CD4-positive, alpha-beta T cell (primary cell): ENCODE measurements at places on chromosomes 1 and 21. TPM values are rescaled to one million over a fixed set of nuclear protein-coding genes. Genes with fewer than 3 reads are reported as not detected.

GRCh38 chr1:4355839-4356238 lies 298.6 kb upstream of the AJAP1 start:
- no peaks in the 10 kb centered on the region for H3K27me3 ChIP-seq
- no peak overlapping the region for H3K4me3 ChIP-seq
- no peak for DNase-seq
- no peaks in the 10 kb centered on the region for H3K36me3 ChIP-seq
- H3K4me1 ChIP-seq = no peaks in the 10 kb centered on the region

DNA sequence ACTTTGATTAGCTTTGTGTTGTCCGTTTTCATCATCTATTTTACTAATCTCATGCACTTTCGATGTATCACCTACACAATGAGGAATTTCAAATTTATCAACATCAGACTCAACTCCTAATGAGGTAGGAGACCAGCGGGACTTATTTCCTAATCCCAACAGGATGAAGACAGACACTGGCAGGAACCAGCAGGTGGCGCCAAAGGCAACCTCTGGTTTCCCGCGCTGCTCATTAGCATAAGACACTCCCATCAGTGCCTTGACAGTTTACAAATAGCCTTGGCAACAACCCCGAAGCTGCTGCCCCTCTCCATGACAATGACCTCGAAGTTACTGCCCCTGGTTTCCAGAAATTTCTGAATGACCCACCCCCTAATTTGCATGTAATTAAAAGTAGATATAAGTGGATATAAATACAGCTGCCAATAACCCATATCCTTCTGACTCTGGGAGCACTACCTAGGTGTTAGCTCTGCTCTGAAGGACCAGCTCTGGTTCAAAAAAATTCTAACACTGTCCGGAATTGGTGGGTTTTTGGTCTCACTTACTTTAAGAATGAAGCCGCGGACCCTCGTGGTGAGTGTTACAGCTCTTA lies 974.8 kb downstream of the ADGRL2 start:
- no peak overlapping the region for H3K4me3 ChIP-seq
- H3K27ac ChIP-seq = no peak overlapping the region
- DNase-seq = peak; percentile 20
- no peaks in the 10 kb centered on the region for H3K27me3 ChIP-seq
- H3K36me3 ChIP-seq = no peaks in the 10 kb centered on the region
- H3K4me1 ChIP-seq = no peaks in the 10 kb centered on the region

- H3K4me3 ChIP-seq = no peak overlapping the region
- no peaks in the 10 kb centered on the region for H3K27me3 ChIP-seq
- no peaks in the 10 kb centered on the region for H3K4me1 ChIP-seq
- no peak for DNase-seq
These were observed 23.3 kb downstream of the LPAR3 start for GRCh38 chr1:84869720-84870119.

DNA sequence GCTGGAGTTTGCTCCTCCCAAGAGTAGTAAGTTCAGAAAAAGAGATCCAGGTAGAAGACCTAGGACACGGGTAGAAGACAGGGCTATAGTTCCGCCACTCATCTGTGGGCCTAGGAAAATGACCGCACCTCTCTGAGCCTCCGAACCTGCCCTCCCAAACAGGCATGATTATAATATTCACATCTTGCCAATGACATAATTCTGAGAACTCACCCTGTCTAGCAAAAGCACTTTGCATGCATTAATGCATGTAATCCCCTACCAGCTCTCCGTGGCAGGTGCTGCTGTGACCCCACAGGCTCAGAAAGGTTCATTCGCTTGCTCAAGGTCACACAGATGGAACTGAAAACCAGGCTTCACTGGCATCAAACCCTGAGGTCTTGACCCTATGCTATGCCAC lies 88.0 kb downstream of the SPSB1 start:
- H3K4me1 ChIP-seq = no peaks in the 10 kb centered on the region
- no peaks in the 10 kb centered on the region for H3K27me3 ChIP-seq
- H3K27ac ChIP-seq = no peak overlapping the region
- no peak overlapping the region for H3K4me3 ChIP-seq
- H3K36me3 ChIP-seq = no peaks in the 10 kb centered on the region

DNA sequence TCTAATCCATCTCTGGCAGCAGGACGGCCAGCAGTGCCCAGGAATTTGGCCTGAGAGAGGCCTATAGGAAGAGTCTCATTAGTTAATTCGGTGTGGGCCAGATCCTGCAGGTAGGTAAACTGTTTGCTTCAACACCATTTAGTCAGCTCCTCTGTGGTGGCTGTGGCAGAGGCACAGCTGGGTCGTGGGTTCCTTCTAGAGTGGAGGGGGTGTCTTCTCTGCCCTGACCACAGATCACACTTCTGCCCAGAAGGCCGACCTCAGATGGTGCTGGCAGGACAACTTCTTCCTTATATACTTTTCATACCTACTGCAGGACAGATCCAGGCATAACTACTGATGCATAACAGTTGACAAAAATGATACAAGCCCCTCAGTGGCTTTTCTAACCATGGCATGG lies 281.4 kb downstream of the RPS6KC1 start:
- no peak for DNase-seq
- no peaks in the 10 kb centered on the region for H3K36me3 ChIP-seq
- H3K27ac ChIP-seq = no peak overlapping the region
- H3K4me1 ChIP-seq = no peaks in the 10 kb centered on the region
- H3K4me3 ChIP-seq = no peak overlapping the region

VAV3 gene
- total RNA-seq = 5.6 TPM
